ENCODE measurements at places on chromosomes 6 and 20.
A peak's percentile ranks its signal among the peaks of the same experiment; 100 is the strongest.

- DNase-seq, result no peak
Observed at GRCh38 chr6:159467473-159468041, 225.5 kb downstream of the SOD2 start.

DNA sequence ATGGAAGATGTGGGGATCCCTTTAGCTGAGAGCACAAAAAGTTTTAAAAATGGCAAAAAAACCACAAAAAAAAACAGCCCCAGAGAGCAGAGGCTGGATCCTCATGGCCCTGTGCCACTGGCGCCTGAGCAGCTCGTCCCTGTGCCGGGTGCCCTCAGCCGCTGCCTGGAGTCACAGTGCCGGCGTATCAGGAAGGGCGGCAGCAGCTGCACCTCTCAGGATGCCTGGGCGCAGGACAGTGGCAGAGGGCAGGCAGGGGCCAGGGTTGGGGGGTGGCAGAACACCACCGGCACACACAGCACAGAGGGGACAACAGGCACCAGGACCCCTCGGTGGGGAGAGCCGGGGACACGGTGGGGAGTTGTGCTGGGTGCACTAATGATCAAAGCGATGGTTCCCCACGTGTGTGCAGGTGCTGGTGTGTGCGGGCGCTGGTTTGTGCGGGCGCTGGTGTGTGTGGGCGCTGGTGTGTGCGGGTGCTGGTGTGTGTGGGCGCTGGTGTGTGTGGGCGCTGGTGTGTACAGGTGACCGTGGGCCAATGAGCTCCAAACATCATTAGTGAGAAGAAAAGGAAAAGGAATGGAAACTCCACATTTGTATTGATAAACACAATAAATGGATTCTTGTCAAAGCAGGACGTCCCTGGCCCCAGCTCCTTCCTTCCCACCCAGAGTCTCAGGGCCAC, 1.5 kb upstream of the FRMD1 start:
- no peak for DNase-seq

DNA sequence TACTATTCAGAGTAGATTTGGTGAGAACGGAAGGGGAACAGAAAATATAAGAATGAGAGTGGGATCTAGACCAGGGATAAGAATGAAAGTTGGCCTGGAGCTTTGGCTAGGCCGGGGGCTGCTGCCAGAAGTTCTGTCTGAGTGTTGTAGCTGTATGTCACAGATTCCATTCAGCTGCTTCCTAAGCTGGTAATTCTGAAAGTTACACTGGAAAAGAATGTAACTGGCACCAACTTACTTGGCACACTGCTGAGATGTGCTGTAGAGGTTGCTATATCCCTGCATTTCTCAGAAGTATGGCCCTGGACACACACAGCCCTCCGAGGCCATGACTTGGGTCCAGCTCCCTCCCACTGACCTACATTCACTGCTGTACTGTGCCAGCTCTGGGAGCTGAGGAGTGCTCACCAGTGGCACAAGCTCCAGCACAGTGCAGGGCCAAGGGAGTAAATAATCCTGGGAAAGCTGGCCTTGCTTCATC, 25.8 kb upstream of the TMEM217 start:
- no peak for DNase-seq

DNA sequence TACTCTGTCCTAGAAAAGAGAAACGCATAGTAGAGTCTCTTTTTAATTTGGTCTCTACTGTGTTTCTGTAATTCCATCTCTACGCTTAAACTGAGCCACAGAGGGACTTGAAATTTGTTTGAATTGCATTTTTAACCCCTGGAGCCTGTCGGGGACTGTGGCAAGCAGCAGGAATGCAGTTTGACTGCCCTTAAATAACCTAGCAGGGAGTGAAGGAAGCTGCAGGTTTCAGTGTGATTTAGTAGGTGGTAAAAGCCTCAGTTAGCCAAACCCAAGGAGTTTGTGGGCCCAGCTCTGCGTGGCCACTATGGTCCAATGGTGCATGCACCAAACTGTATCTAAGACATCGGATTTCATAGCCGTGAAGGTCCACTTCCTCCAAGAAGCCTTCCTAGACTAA, 70.3 kb upstream of the MC3R start:
- DNase-seq, result no peak

DNA sequence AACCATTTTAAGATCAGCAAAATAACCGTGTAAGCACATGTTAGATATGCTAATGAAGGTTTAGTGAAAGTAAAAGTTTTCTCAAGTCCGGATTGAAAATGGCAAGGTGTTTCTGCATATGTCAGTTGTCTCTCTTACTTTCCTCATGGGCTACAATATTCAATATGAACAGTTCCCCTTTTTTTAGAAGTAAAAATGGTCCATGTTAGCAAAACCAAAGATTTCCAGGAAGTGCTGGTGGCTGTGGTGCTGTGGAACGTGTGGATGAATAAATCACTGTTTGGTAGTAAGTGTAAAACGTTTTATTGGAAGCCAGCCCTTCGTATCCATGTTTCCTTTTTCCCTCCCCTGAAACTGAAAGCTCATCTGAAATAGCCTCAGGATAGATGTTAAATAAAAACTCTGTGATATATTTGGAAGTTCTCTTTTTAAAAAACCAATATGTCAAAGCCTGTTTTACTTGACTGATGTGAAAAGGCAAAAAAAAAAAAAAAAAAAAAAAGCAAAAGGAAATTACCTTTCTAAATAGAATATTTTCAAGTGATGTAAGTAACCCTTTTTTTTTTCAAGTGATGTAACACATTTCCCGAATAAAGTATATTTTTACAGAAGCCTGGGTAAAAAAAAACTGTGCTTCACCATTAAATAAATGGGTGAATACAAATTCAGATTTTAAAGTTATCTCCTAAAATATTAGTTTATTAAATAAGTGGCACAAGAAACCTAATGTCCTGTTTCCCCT, 41.9 kb downstream of the PLEKHG1 start:
- DNase-seq, result no peak

DNA sequence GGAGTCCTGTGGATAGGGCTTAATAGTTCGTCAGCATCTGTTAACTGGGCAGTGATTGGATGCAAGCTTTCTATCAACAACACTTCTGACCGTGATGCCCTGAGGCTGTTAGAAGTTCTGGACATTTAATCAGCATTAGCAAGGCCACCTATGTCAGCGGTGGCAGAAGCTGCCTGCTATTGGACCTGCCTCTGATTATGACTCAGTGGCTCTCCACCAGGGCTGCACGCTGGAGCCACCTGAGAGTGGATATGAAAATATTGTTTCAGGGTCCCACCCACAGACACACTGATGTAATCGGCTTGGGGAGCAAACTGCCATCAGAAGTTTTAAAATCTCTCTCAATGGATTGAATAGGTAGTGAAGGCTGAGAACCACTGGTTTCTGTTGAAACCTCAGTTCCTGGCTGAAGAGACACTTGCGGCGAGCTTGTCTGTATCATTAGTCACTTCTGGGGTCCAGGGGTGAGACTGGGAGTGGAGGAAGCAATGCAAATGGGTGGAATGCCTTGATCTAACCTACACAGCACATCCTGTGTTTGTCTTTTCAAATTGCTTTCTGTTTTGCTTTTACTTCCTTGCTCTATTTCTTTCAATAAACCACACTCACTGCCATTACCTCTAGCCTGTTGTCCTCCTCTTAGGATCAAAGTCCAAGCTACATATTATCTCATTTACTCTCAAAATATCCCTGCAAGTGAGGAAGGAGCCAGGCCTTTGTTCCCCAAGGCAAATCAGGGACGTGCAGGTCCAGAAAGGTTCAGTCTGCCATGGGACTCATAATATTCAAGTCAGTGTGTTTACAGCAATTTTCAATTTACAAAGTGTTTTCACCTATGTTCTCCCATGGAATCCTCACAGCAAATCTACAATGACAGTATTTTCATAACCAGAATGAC, 4.2 kb downstream of the CLIC5 start:
- peak; percentile 56 for DNase-seq

GRCh38 chr20:10447028-10447427, 11.9 kb downstream of the SLX4IP start:
- DNase-seq, result peak; percentile 51

- no peak for DNase-seq
Observed at GRCh38 chr6:113763876-113764275, 93.3 kb upstream of the MARCKS start.

DNA sequence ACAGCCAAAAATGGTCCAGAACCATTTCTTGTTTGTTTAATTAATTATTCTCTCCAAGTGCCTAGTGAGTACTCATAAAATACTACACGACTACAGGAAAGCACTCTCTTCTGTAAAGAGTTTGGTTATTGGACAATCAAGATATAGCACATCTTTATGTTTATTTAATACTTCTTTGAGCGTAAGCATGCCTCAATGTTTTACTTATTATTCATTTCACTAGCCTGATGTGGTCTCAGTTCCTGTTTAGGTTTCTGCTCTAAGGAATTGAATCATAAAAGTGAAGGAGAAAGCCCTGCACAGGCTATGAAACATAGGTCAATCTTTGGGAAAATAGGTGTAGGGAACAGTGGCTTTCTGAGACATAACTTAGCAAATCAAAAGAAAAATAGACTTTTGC, 45.9 kb upstream of the AIG1 start:
- DNase-seq, result no peak

DNA sequence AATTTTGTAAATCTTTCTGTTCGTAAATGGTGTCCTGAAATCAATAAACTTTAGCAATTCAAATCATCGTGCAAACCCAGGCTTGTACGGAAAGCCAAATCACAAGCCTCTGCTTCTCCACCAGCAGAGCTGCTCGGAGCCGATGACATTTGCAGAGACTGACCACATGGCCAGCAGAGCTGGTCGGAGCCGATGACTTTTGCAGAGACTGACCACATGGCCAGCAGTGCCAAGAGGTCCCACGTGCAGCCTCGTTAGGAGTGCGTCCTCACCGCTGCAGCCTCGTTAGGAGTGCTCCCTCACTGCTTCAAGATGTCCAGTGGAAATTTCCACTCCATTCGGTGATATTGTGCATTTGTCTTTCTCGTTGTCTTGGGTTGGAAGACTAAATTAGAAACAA, 28.5 kb downstream of the SMOC2 start:
- DNase-seq, result no peak

GRCh38 chr6:119871520-119871919, 522.0 kb upstream of the MAN1A1 start:
- no peak for DNase-seq

DNA sequence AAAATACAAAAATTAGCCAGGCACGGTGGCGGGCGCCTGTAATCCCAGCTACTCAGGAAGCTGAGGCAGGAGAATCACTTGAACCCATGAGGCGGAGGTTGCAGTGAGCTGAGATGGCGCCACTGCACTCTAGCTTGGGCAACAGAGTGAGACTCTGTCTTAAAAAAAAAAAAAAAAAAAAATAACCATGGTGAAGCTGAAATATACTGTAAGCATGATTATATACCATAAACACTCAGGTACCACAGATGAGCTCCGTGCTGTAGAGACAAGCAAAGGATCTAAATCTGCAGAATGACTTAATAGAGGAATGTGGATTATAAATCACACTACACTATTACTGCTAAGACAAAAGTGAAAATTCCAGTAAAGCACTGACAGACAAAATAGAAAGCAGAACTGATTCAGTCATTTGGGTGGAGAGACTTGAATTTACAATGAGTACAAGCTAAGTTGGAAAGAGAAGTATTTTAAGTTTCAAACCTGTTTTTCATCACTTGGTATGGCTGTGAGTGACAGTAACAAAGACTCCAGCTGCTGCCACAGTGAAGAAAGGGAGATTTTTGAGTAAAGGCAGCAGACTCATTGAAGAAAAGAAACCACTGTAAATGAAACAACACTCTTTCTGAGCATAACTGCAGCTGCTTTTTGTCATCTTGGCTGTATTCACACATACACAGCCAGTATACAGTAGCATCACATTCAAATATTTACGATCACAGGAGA, 322.1 kb downstream of the RNGTT start:
- no peak for DNase-seq

DNA sequence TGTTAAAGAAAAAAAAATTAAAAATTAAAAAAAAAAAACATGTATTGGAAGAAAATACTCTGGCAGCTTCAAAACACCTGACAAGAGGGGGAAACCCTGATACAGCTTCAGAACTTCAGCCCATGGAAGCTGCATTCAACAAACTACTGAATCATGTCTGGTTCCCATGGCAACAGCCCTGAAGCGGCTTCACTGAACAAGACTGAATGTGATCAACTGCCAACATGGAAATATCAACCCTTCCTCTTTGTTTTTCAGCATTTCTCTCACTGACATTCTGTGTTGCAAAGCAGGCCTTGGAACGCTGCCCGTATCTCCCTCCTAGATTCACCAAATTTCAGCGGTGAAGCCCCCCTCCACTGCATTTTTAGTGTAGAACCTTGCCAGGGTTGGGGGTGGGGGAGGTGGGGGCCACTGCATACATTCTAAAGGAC, 91.3 kb upstream of the SHLD1 start:
- DNase-seq, result peak; percentile 51

DNA sequence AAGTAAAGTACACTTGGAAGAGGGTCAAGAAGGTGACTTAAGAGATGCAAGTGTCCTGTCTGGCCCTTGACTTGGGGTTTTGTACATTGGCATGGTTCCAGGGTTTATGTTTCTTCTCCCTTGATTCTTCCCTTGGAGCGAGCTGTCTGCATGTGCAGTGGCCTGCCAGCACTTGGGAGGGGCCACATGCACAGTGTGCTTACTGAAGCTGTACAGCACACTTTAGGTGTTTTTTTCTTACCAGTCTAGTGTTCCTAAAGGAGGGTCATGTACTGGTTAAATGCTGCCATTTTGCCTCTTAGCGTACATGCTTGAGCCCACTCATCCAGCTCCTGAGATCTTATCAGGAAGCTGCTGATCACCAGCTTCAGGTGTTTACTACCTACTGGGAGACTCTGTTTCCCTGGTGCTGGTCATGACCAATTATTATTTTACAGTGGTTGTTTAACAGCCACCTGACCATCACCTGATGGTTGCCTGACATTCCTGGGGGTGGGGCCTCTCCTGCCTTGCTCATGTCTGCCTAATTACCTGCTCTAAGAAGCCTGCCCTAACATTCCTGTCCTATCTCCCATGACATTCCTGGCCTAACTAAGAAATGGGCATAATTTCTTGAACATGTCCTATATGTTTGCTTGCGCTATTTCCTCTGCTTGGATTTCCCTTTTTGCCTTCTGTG, 182.9 kb downstream of the MCHR2 start:
- DNase-seq, result no peak

DNA sequence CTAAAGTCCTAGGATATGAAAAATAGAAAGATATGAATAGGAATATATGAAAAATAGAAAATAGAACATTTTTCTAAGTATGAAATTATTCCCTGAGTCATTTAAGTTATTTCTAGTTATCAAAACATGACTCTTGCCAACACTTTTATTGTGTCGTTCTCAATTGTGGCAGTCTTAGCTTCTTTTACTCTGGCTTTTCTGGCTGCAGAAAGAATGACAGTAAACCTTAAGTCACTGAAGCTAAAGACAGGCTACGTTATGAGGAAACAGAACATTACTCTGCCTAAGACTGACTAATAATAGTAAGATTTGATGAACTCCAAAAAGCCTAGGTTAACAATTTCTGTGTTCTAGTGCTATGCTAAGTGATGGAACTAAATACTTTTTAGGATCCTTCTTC, 74.6 kb downstream of the AIG1 start:
- DNase-seq, result no peak

All from activated CD4-positive, alpha-beta T cell treated with anti-CD3 and anti-CD28 coated beads, Interleukin-2, amount 50 U/mL, for 48 hours (primary cell).